ENCODE measurements at places on chromosomes 7 and 10.

GRCh38 chr7:73669288-73669701 is 1.7 kb downstream of the VPS37D start:
- no peak for DNase-seq

DNA sequence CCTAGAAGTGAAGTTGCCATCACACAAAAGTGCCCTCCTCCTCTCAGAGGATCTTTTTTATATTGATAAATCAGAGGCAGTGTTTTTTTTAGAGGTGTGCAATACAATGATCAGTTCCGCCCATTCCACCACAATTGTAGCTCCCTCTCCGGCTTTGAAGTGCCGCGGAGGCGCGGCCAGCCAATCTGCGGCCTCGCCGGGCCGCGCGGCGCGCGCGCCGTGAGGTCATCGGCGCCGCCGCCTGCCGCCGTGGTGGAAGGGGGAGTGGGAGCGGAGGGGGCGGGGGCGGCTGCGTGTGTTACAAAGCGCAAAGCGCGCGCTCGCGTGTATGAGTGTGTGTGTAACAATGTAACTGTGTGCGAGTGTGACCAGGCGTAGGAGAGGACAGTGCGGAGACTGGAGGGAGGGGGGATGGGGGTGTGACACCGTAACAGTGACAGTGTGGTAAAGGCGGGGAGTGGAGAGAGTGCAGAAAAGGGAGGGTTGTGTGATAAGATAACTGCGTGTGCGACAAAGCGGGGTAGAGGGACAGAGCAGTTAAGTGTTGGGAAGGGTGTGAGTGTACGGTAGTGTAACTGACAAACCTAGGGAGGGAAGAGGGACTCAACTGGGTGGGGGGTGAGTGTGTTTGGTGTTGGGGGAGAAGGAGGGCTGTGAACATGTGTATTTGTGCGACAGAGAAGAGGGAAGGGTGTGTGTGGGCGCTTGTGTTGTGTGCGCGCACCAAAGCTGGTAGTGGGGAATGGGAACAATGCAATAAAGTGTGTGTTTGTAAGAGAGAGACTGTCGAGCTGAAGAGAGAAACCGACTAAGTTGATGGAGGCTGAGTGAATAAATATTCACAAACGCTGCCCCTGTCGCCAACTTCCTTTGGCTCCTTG is at the start of gene SP8:
TSS of gene SP8 (minus strand) at position 108 of the 881 bp plus-strand sequence. CDS start at position 20, 88 bp downstream.
- no peak for DNase-seq

DNA sequence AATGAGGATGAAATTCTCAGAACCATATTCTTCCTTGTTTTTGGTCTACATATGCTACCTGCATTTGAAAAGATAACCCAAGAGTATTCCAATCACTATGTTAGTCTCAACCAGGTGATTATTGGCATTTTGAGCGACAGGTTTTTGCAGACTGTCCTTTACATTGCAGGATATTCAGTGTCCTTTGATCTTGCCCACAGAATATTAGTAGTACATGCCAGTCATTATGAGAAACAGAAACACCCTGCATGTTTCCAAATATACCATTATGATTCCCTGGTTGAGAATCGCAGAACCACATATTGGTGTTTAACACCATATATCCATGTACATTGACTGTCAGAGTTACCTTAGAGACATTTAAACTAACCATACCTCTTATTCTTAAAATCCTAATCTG is 30.6 kb downstream of the TMEM243 start:
- DNase-seq, result no peak

- DNase-seq, result no peak
These were observed 326.9 kb downstream of the KIF20B start for GRCh38 chr10:90028312-90028711.

DNA sequence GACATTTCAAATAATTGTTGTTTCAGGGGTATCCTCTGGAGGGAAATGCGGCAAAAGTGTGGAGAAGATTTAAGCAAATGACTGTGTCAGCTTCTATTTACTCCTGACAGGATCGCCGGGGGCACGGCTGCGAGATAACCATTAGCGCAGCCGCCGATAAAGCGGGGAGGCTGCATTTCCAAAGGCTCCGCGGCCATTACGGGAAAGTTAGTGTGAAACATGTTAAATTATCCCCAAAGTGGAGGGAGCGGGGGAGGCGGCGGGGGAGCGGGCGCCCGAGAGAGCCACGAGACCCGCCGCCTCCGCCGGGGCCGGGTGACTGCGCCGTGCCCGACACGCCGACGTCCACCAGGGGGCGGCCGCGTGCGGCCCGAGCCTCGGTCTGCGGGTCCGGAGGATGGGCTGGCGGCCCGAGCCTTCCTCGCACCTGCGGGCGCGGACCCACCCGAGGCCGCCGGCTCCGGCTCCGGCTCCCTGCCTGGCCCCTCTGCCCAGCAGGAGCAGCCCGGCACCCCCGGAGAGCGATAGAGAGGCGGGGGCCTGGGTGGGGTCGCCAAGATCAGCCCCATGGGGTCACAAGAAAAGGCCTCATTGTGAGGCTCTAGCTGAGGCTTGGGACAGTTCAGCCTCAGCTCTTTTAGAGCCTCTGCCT is 74.4 kb upstream of the PAX2 start:
- DNase-seq, result no peak

GRCh38 chr7:47584536-47584895 is 2.6 kb upstream of the TNS3 start:
- no peak for DNase-seq

DNA sequence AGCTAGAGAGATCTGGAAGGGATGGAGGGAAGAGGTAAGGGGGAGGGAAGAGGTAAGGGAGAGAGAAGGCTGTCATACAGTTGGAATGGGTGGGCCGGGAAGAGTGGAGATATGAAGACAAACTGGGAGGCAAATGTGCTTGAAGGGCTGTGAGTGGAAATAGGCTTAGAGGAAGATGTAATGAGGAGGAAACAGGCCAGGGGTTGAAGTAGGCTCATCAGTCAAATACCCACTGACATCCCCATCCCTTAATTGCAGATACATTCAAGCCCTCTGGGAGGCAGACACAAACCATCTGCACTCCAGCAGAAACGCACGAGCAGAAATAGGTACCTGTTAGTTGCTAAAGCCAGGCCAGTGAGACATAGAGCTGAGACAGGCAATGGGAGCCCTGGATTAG is 2.1 kb downstream of the SYNPO2L start:
- no peak for DNase-seq

DNA sequence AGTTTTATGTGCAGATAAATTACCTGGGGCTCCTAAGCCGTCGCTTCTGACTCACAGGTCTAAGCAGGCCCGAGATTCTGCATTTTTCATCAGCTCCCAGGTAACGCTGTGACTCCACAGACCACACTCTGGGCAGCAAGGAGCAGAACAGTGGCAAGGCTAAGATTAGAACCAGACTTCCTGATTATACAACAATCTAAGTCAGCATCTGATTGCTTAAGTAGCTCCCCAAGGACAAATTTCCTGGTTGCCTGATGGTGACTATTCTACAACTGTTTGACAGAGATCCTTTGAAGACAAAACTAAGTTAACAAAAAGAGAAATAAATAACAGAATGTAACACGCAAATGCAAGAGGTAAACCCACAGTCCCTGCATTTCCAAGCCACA is 69.0 kb downstream of the CREB3L2 start:
- no peak for DNase-seq

DNA sequence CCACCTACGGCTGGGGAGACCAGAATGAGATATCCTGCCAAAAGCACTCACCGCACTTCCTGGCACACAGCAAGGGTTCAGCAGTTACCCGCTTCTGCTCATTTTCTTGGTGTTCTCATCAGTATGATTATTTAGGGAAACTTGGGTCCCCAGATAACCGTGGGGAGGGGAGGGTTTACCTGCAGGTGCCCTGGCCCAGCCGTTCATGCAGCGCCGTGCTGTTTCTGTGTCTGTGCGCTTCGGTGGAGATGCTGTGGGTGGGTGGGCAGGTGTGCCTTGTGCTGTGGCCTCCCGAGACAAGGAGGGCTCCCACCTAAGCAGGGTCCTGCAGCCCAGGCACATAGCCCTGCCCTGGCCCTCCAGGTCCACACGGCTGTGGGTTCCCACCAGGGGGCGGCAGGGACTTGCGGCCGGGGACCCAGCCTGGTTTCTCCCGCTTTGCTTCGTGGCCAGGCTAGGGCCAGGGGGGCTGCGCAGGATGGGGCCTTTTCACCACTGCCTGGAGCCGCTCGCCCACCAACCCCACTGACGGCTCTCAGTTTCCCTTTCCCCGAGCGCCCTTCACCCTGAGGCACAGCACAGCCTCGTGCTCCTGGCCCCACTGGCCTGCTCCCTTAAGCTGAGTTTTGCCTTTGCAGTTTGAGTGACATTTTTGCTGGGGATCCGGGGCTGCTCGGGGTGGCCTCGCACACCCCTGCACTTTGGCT is 78.5 kb downstream of the LHPP start:
- peak; percentile 19 for DNase-seq

- DNase-seq, result no peak
These were observed 51.4 kb downstream of the BTAF1 start for GRCh38 chr10:91974960-91975359.

DNA sequence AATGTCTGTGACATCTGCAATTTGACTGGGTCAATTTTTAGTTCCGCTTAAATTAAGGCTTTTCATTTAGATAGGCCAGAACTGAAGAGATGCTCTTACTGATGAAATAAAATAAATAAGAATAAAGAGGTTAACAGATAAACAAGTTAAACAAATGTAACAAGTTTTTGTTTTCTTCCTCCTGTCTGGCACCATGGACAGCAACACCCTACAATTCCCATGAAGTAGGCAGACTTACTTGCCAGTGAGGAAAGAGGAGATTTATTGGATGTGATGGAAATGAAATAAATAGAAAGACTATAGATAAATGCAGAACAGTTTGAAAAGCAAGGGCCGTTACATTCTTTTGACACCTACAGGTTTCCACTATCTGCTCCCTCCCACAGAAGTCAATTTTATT is 118.5 kb downstream of the AMPH start:
- DNase-seq, result no peak

GRCh38 chr7:139697056-139697455 is 80.7 kb downstream of the HIPK2 start:
- no peak for DNase-seq

GRCh38 chr10:128337860-128338378 is 211.7 kb upstream of the MKI67 start:
- DNase-seq, result no peak

- no peak for DNase-seq
These were observed 106.2 kb downstream of the PLXDC2 start for GRCh38 chr10:19922236-19922963.

GRCh38 chr7:17155529-17155928 is 142.9 kb upstream of the AHR start:
- no peak for DNase-seq

- DNase-seq, result peak; percentile 72
These were observed 32.7 kb downstream of the PRKAG2 start for GRCh38 chr7:151844071-151844824.

- DNase-seq, result no peak
These were observed 21.5 kb downstream of the GIMAP8 start for GRCh38 chr7:150471886-150472285.

GRCh38 chr10:90834326-90834725 is 23.5 kb downstream of the HTR7 start:
- DNase-seq, result no peak

- DNase-seq, result no peak
These were observed 293.6 kb downstream of the GLRX3 start for GRCh38 chr10:130429809-130430208.

GRCh38 chr10:35783305-35783838 is 141.3 kb upstream of the FZD8 start:
- DNase-seq, result no peak

All from foreskin melanocyte (primary cell).